ENCODE measurements at places on chromosomes 5 and 9.

DNA sequence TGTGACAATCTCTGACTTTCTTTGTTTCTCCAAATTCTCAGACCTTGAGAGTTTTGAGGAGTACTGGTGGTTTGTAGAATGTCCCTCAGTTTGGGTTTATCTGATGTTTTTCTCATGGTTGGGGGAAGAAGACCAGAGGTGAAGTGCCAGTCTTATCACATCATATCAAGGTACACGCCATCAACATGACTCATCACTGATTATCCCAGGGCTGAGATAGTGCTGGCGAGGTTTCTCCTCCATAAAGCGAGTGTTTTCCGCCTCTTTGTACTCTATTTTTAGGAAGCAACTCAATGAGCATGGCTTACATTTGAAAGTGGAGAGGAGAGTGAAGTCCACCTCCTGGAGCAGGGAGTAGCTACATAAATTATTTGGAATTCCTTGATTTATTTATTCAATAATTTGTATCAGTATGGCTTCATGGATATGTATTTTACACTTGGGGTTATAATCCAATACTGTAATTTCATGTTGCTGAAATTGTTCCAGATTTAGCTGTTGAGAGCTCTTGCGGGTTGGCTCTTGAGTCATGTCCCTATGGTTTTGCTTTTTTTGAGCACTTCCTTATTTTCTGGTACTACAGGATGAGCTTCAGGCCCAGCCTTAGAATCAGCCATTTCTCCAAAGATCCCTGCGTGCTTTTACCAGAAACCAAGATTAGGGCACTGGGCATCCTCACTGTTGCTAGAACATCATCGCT is 23.9 kb downstream of the DCANP1 start:
- DNase-seq, result no peak

GRCh38 chr5:133428072-133428660 is 184.2 kb downstream of the FSTL4 start:
- no peak for DNase-seq

DNA sequence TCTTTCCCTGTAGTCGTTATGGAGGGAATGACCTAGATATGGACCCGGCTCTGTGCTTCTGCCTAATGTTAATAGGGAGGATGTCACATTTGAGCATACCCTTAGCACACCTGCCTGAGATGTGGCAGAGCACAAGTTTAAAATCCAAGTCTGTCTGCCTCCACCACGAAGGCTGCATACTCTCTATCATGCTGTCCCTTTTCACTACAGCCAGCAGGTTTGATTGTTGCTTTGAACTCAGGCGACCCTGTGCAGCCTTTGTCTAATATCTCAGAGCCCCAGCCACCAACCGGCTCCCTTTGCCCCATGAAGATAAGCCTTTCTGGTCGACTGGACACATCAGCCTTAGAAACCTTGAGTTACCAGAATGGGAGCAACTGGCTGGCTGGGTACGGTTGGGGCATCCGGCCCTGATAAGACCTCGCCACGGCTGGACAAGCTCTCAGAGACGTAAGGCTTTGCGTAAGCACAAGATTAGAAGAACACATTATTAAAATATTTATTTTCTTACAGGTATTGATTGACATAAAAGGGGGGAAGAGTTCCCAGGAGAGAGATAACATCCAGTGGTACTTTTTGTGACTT is 222.0 kb upstream of the TRIM32 start:
- DNase-seq, result no peak

DNA sequence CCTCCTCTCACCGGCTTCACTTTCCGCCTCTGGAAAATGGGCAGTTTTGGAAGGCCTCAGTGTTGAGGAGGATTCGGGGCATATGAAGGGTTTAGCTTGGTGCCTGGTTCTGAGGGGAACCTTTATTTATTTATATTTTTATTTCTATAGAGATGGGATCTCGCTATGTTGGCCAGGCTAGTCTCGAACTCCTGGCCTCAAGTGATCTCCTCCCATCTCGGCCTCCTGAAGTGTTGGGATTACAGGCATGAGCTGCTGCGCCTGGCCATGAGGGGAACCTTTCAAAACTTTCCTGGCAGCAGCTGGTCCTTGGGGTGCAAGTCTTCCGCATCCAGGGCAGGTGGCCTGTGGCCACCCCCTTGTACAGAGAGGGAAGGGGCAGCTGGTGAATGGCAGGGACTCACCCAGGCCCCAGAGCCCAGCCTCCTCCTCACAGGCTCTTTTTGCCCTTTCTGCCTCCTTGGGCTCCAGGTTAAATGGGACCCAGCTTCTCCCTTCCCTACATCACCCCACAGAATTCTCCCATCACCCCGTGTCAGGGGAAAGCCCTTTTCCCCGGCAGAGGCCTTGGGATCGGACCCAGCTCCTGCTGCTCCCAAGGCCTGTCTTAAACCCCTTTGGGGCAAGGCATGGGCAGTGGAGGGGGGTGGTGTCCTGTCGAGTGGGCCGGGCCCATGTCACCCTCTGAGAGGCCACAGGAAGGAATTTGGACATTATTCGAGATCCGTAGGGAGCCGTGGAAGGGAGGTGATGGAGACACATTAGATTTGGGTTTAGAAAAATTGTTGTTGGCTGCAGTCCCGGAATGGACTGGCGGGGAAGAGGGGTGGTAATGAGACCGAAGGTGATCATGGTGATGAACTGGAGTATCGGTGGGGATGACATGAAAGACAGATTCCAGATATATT is 5.9 kb downstream of the NCS1 start:
- no peak for DNase-seq

DNA sequence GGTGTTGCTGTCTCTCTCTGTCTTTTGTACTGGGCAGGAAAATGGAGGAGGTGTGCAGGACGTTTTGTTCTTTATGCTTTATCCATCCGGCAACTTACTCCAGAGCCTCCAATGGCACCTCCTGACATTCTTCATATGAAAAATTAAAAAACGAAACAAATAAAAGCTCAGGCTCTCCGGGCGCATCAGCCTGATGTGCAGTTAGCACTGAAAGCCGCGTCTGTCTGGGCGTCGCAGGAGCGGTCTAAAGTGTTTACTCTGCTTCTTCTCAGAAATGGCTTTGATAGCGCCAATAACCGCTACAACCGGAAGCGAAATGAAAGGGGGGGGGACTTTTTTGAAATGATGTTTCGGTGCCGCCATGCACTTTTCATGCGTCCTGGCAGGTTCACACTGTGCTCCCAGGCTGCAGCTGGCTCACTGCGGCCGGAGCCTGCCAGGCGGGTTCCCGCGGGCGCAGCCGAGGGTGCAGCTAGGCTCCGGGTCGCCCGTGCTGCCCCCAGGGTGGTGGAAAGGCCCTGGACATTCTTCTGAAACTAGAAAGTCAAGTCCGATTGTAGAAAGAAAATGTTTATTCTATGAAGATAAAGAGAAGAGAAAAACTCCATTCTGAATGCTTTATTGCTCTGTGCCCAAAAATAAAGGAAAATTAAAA is 407.7 kb upstream of the IRX1 start:
- DNase-seq, result no peak

- no peak for DNase-seq
Measured at GRCh38 chr5:179137016-179137642, 77.0 kb downstream of the ZNF354C start.

- no peak for DNase-seq
Measured at GRCh38 chr5:51694826-51695225, 311.6 kb downstream of the ISL1 start.

GRCh38 chr9:14306672-14307660 is 7.0 kb downstream of the NFIB start:
- DNase-seq, result no peak

DNA sequence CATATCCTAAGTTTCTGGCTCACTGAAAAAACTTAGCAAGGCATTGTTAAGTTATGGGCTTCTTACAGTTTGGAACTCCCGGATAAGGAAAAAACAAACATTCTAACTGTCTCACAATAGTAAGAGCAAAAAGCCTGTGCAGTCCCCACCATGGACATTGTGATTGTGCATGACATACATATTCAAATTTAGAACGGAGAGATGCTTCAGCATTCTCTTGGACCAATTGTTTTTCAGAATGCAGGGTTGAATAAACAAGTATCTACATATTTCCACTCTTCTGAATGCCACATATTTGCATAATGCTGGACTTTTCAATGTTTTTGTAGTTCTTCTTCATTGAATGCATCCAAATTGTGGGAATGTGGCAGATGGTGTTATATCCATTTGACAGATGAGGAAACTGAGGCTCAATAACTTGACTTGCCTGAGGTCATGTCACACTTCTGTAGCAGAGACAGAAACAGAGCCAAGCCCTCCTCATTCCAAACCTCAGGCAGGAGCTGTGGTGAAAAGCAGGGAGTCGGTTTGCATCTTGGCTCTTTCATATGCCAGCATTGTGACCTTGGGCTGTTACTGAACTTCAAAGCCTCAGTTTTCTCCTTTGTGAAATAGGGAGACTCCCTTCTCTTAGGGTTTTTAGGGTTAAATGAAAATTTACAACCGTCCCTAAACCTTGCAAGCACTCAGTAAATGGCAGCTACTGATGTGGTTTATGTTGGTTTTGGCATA is 95.1 kb downstream of the IQGAP2 start:
- no peak for DNase-seq

DNA sequence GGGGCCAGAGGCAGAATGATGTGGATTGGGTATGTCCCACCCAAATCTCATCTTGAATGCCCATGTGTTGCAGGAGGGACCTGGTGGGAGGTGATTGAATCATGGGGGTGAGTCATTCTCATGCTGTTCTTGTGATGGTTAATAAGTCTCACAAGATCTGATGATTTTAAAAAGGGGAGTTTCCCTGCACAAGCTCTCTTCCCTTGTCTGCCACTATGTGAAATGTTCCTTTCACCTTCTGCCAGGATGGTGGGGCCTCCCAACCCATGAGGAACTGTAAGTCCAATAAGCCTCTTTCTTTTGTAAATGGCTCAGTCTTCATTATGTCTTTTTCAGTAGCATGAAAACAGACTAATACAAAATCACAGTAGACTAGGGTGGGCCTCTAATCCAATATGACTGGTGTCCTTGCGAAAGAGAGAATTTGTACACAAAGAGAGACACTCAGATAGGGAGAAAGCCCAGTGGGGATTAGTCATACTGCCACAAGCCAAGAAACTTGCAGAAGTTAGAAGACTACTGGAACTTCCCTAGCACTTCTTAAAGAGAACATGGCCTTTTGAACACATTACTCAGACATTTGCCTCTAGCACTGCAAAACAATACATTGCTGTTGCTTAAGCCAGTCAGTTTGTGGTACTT is 68.4 kb downstream of the ANXA1 start:
- DNase-seq, result no peak

GRCh38 chr9:95890594-95890993 is 15.1 kb downstream of the ERCC6L2 start:
- DNase-seq, result no peak

- no peak for DNase-seq
Measured at GRCh38 chr5:179487145-179487544, 63.2 kb upstream of the RUFY1 start.

DNA sequence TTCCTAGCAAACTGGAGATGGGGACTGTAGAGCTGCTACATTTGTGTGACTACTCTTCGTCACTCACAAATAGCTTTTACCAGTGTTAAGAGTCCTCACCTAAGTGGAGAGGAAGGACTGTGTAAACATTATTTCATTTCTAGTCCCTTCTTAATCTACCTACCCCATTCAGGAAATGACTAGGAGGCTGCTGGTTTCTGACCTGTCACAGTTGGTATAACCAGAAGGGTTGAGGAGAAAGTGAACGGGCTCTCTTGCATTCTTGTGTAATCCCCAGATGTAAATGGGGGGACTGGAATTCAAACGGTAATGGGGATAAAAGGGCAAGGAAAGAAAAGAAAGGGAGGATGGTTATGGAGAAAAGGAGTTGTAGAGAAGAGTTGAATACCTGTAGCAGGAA is 35.4 kb upstream of the BNIP1 start:
- DNase-seq, result no peak

GRCh38 chr9:36189976-36190375 is 745 bp upstream of the CLTA start:
- no peak for DNase-seq

GRCh38 chr9:133986774-133987445 is 5.2 kb downstream of the VAV2 start:
- no peak for DNase-seq

- DNase-seq, result no peak
Measured at GRCh38 chr9:14307989-14308852, 5.7 kb downstream of the NFIB start.

GRCh38 chr5:114362197-114362976 is 517 bp downstream of the KCNN2 start:
- DNase-seq, result no peak
